ENCODE measurements at places on chromosomes 4 and X.

- DNase-seq = peak; percentile 63
Measured at GRCh38 chr4:1711571-1712215, 426 bp downstream of the SLBP start.

GRCh38 chr4:187124331-187124730 is 400.7 kb upstream of the FAT1 start:
- DNase-seq = no peak

GRCh38 chr4:2276581-2277325 is 14.8 kb upstream of the MXD4 start:
- no peak for DNase-seq

DNA sequence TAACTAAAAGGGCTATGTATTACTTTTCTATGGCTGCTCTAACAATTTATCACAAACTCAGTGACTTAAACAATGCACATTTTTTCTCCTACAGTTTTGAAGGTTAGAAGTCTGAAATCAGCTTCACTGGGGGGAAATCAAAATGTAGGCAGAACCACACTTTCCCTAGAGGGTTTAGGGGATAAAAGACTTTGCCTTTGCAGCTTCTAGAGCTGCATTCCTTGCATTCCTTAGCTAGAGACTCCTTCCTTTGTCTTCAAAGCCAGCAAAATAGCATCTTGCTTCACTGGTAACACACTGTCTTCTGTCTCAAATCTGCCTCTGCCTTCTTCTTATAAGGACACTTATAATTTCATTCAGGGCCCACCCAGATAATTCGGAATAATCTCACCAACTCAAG is 152.4 kb upstream of the SPIN4 start:
- peak; percentile 54 for DNase-seq

DNA sequence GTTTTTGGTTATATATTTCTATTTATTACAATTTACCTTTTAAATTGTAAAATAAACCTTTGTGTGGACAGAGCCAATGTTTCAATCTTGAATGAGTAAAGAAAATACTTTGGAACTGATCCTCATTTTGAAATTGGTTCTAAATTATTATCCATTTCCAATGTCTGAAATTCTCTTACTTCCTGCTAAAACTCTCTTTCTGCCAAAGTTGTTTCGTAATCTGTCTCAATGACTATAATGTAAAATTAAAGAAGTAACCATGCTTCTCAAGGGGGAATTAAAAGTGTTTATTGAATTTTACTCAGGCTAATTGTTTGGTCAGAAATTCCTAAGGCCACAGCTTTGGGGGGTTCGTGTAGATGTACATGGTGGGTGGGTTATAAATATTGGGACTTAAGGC is 34.8 kb downstream of the YIPF6 start:
- peak; percentile 24 for DNase-seq

- no peak for DNase-seq
Measured at GRCh38 chr4:37634180-37634579, 52.0 kb downstream of the RELL1 start.

DNA sequence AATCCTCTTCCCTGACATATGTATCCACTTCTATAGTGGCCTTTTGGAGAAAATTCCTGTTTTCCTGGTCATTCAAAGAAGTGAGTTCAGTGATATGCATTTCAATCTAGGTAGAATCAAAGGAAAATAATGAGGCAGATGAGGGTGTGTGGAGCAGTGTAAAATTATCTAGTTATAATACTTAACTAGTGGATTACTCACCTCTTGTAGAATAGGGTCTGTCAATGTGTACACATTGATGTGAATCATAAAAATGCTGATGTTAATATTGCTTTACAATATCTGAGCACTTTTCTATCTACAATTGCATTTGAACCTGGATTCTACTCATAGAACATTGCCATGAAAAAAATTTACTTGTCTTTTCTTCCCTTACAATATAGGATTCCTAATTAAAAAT is 293.5 kb downstream of the GBA3 start:
- no peak for DNase-seq

- DNase-seq = peak; percentile 69
Measured at GRCh38 chr4:158535130-158535614, 13.5 kb downstream of the RXFP1 start.

- peak; percentile 64 for DNase-seq
Measured at GRCh38 chr4:140233791-140234696, 80.1 kb upstream of the MAML3 start.

- no peak for DNase-seq
Measured at GRCh38 chr4:19823781-19824180, 427.9 kb upstream of the SLIT2 start.

- no peak for DNase-seq
Measured at GRCh38 chrX:13369256-13370030, 49.6 kb upstream of the ATXN3L start.

DNA sequence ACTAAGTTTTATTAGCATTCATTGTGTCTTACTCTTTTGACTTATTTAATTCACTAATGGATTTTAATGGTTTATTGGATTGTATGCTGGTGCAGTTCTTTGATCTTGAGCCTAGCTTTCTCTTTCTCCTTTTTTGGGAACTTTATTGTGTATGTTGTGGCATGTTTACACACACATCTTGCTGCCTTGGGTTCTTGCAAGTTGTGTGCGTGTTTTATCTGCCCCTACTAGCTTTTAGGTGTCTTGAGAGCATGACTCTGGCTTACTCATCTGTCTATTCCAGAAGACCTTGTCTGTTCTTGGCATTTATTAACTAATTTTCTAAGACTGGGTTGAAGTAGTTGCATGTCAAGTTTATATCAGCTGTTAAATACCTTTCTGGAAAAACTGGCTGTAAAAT is 2.7 kb downstream of the TMEM165 start:
- DNase-seq = peak; percentile 49

DNA sequence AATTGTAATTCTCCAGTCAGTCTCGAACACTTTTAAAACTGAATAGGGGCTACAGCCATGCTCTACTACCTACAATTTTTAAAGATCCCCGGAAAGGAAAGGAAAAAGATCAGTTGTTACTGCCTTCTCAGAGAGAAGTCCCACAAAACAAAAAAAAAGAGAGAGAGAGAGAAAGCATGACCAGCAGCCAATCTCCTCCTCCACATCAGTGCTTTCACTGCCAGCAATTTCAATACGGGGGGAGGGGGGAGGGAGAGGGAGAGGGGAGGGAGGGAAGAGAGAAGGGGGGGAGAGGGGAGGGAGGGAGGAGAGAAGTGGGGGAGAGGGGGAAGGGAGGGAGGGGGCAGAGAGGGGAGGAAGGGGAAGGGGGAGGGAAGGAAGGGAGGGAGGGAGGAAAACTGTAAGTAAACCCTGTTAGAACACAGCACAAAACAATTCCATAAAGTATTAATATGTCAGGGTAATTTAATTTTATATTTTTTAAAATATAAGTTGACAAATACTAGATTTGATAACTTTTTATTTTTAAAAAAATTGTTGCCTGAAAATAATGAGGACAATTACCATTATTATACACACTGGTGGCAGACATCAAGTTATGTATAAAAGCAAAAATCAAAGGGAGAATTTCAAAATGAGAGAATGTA is 108.0 kb downstream of the LRBA start:
- peak; percentile 21 for DNase-seq

DNA sequence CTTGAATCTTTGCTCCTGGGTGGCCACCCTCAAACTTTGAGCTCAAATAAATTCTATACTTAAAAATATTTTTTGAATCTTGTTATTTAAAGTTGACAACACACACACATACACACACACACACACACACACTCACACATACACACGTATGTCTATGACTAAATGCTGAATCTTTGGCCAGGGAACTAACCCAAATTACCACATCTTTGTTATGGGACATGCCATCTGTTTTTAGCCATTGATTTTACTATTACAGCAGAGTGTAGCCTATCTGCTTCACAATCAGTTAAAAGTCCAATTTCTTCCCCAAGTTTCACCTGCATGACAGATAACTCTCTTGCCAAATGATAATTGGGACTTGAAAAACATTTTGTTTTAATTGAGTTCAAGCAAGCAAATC is 45.0 kb upstream of the USP46 start:
- DNase-seq = peak; percentile 22

GRCh38 chr4:66805582-66805981 is 739.7 kb downstream of the CENPC start:
- DNase-seq = no peak

DNA sequence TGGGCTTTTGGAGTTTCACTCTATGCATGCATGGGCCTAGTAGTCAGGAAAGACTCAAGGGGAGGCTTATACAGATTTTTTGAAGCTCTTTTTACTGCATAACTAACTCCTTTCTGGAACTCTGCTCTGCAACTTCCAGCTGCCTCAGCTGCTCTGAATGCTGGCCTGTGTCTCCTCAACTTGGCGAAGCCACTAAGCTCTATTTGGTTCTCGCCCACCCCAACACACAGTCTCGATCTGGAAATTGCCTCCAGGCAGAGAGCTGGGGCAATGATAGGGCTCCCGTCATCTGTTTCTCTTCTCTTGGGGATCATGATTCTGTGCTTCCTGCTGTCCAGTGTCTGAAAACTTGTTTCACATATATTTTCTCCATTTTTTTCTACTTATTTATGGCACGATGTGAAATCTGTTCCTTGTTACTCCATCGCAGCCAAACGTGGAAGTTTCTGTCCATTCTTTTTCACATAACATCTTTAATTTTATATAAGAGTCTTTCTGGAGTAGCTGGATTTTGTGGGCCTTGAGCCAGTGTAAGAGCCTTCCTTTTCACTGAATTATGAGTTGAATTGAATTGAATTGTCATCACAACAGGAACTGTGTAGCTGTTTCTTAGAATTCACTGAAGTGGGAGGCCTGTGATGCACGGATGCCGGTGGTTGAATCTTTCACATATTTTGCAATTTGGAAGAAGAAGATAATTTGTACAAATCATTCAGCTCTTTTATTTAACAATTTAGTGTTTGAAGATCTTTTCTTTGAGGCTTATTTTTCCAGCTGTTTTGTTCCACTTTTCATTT is 9.0 kb downstream of the ZNF275 start:
- no peak for DNase-seq

DNA sequence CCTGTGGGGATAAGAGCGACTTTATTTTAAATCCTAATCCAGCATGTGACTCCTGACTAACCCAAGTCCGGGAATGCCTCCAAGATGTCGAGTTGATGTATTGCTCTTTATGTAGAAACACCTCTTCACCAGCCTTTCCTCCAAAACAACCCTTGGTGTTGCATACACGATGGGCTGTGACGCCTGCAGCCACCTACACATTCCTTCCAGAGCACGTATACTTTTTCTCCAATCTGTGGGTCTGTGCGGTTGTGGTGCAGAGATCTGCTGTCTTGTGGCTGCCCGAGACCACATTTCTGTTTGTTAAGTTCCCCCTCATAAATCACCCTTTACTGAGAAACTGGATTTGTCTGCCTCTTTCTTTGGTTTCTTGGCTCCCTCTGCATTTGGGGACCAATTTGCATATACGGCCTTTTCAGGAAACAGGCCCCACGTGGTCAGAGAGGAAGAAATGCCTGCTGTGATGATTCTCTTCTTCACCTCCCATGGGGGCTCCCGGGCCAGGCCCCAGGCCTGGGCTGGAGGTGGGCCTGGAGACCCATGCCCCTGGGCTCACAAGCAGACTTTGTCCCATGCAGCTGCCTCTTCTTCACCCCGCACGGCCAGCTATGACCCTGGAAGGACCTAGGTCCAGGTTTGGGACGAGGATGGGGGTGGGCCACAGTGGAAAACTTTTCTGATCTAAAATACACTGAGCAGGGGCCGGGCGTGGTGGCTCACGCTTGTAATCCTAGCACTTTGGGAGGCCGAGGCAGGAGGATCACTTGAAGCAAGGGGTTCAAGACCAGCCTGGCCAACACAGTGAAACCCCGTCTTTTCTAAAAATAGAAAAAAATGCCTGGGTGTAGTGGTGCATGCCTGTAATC is 21.4 kb upstream of the AFAP1 start:
- peak; percentile 99 for DNase-seq

- DNase-seq = no peak
Measured at GRCh38 chr4:181478656-181479055, 764.5 kb upstream of the TENM3 start.

- DNase-seq = peak; percentile 83
Measured at GRCh38 chr4:105859233-105859632, 36.0 kb upstream of the NPNT start.

DNA sequence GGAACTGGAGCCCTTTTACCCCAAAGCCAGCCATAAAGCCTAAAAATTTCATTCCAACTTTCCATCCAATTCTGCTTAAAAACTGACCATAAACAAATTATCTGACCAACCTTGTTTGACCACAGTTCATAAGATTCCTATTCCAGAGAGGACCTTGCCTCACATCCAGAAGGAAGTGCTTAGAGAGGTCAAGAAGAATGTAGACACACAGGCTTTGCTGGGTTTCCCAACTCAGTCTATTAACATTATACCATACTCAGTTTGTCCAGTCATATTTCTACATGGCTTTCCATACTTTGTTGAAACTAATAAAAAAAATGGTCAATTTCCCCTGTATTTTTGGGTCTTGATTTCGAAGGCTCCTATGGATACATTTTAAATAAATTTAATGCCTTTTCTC is 1522.5 kb downstream of the ARAP2 start:
- DNase-seq = no peak

- DNase-seq = no peak
Measured at GRCh38 chrX:29666366-29666765, 549.0 kb upstream of the MAGEB2 start.

All from fibroblast of pulmonary artery (primary cell).